Vagina (tissue), 2 donors: ENCODE measurements at places on chromosomes 4 and X.

DNA sequence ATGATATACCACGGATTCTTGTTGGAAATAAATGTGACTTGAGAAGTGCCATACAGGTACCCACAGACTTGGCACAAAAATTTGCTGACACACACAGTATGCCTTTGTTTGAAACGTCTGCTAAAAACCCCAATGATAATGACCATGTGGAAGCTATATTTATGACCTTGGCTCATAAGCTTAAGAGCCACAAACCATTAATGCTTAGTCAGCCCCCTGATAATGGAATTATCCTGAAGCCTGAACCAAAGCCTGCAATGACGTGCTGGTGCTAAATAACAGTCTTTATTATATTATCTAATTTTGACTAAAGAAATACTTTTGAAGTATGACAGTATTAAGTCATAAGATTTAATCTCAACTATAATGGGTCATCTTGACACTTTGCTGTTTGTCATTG, 18.9 kb downstream of the RAB33B start:
- DNase-seq, result no peak

GRCh38 chr4:174540175-174540574, 17.9 kb upstream of the HPGD start:
- DNase-seq, result no peak

- DNase-seq, result no peak
Observed at GRCh38 chrX:132200976-132201375, 18.3 kb downstream of the RAP2C start.

DNA sequence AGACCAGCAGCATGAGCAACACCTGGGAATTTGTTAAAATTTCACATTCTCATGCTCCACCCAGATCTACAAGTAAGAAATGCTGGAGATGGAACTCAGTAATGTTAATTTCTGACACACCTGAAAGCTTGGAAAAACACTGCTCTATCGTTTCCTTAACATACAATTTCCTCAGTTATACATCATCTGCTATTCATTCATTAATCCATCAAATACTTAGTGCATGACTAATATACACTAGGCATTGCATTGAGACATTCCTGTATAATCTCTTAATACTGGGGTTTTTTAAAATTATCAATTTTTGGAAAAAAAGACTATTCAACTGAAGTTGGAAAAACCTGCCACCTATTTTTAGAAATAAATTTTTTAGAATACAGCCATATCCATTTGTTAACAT, 106.1 kb downstream of the CHM start:
- DNase-seq, result no peak

DNA sequence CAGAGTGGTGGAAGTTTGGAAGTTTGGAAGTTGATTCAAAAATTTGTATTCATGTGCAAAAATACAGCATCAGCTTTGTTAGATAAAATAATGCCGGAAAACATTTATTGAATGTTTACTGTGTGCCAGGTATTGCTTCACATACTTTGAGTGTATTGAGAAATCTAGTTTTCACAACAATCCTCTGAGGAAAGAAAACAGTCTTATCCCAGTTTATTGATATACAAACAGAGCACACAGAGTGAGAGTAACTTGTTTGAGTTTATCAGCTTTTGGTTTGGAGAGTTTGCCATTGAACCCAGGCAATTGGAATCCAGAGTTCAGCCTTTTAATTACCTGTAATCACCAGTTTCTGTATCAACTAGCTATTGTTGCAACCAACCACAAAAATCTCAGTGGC, 127.2 kb upstream of the RPS6KA3 start:
- no peak for DNase-seq

GRCh38 chrX:15525664-15526416, 25.2 kb downstream of the BMX start:
- DNase-seq, result no peak

- no peak for DNase-seq
Observed at GRCh38 chrX:53288189-53288588, 6.8 kb upstream of the IQSEC2 start.

DNA sequence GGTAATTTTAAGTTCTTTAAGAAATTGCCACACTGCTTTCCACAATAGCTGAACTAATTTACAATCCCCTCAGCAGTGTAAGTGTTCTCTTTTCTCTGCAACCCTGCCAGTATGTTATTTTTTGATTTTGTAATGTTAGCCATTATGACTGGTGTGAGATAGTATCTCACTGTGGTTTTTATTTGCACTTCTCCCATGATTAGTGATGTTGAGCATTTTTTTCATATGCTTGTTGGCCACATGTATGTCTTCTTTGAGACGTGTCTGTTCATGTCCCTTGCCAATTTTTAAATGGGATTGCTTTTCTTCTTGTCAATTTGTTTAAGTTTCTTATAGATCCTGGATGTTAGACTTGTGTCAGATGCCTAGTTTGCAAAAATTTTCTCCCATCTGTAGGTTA, 86.1 kb downstream of the BMP3 start:
- no peak for DNase-seq

DNA sequence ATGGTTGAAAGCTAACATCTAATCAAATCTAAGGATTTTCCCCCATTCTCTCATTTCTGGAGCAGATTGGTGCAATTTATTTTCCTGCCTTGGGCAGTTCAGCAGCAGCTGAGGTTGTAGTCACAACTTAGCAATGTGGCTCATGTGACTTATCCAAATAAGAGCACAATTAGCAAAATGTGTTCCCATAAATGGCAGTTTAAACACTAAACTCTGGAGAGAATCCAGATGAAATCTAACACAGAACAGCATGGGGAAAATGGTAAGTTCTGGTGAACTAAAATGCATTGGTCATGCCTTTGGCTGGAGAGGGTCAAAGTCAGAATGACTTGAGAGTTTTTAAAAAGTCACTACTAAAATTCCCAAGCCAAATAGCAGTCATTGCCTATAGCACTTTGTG, 422.6 kb upstream of the DIPK2B start:
- no peak for DNase-seq

GRCh38 chr4:116073051-116073450, 959.6 kb upstream of the NDST4 start:
- DNase-seq, result no peak

GRCh38 chrX:115894087-115894486, 276.5 kb upstream of the AGTR2 start:
- no peak for DNase-seq
